AG10803 (cell line): ENCODE measurements at places on chromosomes 11 and 22.

GRCh38 chr22:31773416-31773815 is 19.6 kb downstream of the DEPDC5 start:
- no peak for DNase-seq

GRCh38 chr11:126833065-126833464 is 167.5 kb downstream of the KIRREL3 start:
- no peak for DNase-seq

DNA sequence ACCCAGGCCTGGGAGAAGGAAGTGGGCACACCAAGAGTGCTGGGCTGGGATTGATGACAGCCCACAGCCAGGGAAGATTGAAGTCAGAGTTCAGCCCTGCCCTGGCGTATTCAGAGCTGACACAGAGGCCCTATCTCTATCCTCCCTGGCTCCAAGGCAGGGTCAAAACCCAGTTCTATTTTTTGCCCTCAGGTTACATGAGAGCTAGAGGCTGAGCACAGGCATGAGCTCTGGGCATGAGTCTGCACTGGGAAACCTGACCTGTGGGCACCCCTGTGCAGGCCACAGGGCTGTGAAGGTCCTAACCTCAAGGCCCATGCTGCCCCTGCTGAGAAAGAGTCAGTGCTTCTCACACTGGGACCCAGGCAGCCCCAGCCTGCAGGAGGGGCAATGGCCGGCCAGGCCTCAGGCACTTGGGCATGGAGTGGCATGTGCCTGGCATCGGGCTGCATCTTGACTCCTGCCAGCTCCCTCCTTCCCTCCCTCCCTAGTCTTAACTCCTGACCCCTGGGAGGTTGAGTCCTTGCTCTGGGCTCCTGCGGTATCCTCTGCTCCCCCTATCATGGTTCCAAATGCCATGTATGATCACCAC is 5.4 kb downstream of the SLC35E4 start:
- DNase-seq = no peak

GRCh38 chr22:35155403-35156025 is 89.6 kb downstream of the ISX start:
- no peak for DNase-seq

- no peak for DNase-seq
Measured at GRCh38 chr22:46737105-46737975, 712 bp downstream of the CERK start.

GRCh38 chr11:34223021-34223813 is 117.8 kb downstream of the NAT10 start:
- peak; percentile 87 for DNase-seq

- DNase-seq = no peak
Measured at GRCh38 chr11:47271961-47272661, 2.2 kb downstream of the MADD start.

DNA sequence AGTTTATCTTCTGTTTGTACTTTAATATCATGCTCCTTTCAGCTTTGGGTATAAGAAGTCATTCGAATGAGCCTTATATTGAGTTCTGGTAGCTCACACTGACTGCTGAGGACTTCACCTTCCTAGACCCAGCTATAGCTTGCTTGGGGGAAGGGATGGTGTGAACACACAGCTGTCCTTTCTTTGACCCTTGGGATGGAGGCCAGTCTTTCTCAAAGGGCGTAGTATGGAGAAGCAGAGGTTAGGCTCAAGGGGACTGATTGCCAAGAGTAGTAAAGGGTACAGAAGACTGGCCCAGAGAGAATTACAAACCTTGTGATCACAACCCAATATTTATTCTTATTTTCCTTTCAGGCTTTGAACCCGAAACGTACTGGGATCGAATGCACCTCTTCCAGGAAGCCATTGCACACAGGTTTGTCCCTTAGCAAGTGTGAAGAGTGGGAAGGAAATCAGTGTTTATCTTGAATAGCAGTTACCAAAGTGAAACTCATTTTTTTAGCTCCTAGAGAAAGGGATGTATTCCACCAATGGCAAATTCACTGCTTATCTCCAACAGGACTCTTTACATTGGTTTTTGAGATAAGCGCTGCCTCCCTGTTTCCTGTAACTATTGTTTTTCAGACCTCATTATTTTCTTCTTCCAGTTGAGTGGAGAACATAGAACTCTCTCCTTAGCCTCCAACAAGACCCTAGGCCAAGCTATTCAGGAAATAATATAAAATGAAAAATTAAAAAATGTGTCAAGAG is 42.8 kb upstream of the YWHAH start:
- DNase-seq = no peak

GRCh38 chr11:68373189-68373814 is 60.9 kb downstream of the LRP5 start:
- peak; percentile 91 for DNase-seq

DNA sequence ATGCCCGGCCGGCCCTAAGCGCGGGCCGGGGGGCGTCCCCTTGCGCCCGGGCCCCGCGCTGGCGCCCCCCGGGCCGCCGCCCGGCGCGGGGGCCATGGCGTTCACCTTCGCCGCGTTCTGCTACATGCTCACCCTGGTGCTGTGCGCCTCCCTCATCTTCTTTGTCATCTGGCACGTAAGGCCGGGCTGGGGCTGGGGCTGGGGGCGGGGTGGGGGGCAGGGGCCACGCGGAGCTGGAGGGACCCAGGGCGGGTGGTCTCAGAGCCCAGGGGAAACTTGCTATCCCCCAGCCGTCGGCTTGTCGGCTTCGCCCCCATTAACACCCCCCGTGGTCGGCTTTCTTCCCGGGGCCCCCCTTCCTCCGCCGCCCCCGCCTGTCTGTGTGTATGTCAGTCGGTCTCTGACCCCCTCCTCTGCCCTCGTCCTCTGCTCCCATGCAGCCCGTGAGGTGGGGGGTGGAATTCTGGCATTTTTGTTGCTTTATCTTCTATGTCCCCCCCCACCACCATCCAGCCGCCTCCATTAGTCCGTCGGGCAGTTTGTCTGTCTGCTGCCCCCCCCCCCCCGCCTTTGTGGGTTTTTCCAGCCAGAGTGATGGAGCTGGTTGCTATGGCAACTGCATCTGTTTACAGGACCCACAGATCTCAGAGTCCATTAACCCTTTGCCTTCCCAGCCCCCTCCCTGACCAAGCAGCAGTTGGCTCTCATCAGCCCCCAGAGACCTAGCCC is 552 bp downstream of the CNIH2 start:
- DNase-seq = peak; percentile 20

DNA sequence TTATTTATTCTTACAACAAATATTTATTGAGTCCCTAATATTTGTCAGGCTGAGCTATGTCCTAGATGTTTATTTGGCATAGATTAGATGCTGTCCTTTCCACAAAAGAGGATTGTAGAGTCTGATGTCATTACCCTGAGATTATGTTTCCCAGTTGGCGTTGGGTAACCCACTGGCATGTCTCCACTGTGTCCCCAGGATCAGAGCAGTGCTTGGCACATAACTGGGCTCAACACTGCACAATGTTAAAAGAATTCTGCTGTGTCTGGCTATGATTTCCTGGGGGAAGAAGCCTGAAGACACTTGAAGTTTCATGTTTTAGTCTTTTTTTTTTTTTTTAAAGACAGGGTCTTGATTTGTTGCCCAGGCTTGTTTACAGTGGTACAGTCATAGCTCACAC is 4.0 kb downstream of the RCN1 start:
- peak; percentile 70 for DNase-seq

- DNase-seq = peak; percentile 68
Measured at GRCh38 chr11:23359297-23359696, 499.0 kb upstream of the CCDC179 start.

GRCh38 chr11:118340449-118340848 is 2.1 kb downstream of the CD3D start:
- no peak for DNase-seq

GRCh38 chr11:14443638-14444037 is 56.0 kb downstream of the COPB1 start:
- DNase-seq = peak; percentile 35

- DNase-seq = no peak
Measured at GRCh38 chr11:20608934-20609333, 9.5 kb downstream of the SLC6A5 start.

GRCh38 chr11:76835928-76836612 is 24.6 kb upstream of the ACER3 start:
- DNase-seq = peak; percentile 95

DNA sequence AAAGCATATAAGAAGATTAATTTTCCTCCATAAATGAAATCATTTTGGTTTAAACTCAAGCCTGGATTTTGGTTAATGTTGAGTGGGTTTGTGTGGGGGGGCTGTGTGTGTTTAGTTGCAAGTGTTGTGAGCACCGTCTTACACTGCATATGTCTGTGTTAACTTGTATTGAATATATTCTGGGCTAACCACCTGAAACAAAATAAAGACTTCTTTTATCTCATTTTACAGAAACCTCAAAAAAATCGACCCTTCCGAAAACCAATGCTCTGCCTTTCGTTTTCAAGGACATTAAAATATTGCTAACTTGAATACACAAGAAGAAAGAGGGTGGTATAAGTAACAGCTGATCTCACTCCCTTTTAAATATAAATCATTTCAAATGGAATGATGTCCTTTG is 192.2 kb upstream of the BLID start:
- DNase-seq = no peak

- no peak for DNase-seq
Measured at GRCh38 chr22:42976217-42976933, 38.6 kb downstream of the PACSIN2 start.

DNA sequence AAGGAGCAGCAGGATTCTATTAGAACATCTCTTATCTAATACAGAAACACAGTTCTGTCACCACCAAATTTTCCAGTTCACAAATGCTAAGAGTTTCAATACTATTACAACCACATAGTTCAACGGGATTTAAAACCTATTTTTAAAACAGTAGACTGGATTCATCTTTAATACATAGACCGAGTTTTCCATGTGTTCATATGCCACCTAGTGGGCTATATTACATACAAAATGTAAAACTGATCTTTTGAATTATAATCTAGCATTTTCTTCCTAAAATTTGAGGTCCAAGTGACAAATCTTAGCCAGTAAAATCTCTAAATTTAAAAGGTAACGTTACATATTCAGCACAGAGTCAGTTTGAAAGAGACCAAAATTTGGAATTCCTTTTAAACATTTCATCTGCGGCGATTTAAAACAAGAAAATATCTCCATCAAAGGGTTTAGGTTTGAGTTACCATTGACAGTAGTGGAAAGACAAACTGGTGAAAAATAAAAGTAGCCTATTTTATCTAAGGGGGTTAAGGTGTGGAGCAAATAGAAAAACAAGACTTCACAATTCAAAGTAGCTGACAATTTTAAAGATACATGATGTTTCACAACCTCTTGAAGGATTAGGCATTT is 269.3 kb upstream of the MPPED2 start:
- peak; percentile 25 for DNase-seq

GRCh38 chr11:33645686-33646085 is 54.9 kb downstream of the C11orf91 start:
- no peak for DNase-seq

DNA sequence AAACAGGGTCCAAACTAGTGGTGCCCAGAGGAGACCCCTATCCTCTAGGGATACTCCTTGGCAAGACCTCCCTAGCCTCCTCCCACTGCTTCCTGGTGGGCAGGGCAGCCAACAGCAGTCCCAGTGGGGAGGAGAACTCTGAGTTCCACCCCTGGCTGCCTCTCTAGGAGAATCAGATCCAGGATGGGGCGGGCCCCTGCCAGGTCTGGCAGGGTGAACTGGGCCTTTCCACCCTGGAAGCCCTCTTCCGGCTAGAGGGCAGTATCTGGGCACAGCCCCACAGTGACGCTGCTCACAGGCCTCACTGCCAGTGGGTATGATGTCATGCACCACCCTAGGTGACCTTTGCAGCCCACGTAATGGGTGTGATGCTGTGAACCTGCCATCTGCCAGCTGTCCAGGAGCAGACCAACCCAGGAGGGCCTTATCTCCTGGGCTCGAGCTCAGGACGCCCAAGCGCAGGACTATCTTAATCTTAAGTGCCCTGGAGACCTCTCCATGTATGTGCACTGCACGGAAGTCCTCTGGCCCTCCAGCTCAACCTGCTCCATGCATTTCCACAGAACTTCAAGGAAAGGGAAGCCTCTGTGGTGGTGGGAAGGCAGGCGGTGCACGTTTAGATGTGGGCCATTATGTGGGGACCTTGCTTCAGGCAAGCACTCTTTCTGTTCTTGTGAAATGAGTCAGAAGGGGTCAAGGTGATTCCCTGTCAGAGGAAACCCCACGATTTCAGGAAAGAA is 31.8 kb upstream of the FCHSD2 start:
- DNase-seq = no peak

DNA sequence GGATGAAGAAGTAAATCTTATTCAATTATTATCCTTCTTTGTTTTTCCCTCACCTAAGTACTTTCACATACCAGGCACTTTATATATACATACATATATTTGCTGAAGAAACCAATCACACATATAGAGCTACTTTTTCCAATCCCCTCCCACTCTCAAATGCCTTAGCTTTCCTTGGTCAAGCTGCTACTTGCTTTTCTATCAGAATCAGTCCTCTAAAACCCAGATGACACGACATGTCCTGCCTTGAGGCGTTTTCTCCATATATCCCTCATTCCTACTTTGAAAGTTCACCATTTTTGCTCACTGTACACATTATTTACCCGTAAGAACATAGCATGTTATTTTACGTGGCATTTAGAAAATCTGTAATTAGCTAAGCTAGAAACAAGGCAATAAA is 5.4 kb downstream of the RAB38 start:
- no peak for DNase-seq

DNA sequence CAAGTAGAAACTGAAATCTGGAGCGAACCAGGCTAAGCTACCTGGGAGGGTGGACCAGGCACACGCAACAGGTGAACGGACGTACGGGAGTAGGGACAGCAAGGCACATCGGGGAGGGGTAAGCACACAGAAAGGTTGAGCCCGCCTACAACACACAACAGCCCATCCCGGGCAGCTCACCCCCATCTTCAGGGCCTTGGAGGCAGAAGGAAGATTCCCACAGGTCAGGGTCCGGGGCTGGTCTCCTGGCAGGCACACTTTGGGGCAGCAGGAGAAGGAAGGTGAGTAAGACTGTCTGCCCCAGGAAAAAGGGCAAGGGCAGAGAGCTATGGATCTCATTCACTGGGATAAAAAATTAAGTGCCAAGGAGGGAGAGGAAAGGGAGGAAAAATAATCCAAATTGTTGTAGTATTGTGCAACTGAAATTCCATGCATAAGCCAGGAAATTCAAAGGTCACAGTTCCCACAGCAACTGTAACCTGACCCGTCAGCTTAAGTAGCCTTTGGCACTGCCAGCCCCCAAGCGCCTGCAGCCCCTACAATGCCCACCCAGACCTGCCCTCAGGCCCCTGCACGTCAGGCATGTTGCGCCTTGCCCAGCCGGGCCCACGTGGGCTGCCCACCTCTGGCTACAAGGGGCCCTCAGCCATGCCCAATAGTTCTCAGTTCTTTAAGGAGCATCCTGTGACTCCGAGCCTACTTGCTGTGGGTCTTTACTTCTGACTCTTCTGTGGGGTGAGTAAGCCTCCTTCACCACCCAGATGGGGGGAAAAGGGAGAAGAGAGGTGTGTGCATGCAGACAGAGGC is 51.8 kb downstream of the MICAL3 start:
- peak; percentile 89 for DNase-seq
